Epithelial cell of proximal tubule (primary cell): ENCODE measurements at places on chromosomes 6 and 20.

- DNase-seq = no peak
These were observed 370.8 kb upstream of the BTBD3 start for GRCh38 chr20:11546939-11547338.

- DNase-seq = no peak
These were observed 2.3 kb downstream of the SPEF1 start for GRCh38 chr20:3778976-3779375.

DNA sequence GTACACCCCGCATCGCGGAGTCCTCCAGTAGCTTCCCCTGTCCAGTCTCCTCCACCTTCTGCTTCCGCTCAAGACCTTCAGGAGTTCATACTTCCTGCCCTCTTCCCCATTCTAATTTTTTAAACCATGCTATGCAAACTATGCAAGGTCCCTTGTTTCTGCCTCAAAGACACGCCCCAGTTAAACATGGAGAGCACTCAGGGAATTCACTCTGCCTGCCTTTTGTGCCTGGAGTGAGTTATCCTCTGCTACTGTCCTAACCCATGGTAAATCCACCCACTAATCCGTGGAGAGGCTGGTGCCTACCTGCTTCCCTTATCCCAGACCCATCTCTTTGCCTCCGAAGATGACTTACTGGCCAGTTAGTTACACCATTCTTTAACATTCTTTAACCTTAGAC, 473.7 kb upstream of the JARID2 start:
- no peak for DNase-seq

GRCh38 chr6:14584450-14584849, 466.9 kb downstream of the CD83 start:
- no peak for DNase-seq

- no peak for DNase-seq
These were observed 29.1 kb upstream of the ZC3H12D start for GRCh38 chr6:149513915-149514314.

DNA sequence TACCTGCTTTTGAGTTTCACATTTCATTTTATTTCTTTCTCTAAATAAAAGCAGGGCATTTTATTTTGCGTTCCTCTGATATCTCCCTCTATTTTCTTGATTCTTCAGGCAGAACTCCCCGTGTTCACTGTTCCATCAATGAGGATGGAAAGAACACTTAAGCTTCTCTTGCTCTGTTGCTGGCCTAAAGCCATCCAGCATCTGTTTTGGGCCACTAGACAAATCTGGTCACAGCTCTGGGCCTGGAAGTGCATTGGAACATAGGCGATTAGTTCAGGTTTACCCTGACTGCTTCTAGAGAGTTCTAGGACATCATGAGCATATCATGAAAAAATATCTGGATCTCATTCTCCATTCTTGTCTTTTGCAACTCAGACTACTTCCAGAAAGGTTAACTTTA, 611.2 kb downstream of the UTRN start:
- no peak for DNase-seq

- DNase-seq = no peak
These were observed 110.1 kb downstream of the BMP2 start for GRCh38 chr20:6877633-6878032.

DNA sequence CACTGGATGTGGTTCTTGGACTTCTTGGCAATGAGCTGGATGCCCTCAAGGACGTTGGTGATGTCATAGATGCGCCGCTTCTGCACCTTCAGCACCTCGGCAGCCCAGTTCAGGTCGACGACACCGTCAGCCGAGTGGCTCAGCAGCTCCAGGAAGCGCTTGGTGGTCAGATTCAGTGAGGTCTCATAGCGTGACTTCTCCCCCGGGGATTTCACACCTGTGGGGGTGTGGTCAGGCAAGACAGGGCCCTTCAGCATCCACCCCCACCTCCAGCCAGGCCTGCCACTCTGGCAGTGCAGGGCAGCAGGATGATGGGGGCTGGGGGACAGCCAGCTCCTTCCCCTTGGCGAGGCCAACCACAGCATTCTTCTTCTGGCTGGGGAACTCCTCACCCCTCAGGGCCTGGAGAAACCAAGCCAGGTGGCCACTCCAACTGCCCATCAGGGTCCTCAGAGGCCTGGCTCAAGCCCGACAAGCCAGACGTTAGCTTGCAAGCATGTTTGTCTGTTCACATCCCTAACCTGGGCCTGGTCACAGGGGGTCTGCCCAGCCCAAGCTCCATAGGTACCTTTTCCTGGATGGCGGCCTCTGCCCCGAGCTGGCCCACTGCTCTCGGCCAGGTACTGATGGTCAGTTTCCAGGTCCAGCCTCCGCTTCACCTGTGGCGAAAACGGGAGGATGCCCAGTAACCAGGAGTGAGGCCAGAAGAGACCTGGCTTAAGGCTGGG, 5.7 kb upstream of the NECAB3 start:
- no peak for DNase-seq

DNA sequence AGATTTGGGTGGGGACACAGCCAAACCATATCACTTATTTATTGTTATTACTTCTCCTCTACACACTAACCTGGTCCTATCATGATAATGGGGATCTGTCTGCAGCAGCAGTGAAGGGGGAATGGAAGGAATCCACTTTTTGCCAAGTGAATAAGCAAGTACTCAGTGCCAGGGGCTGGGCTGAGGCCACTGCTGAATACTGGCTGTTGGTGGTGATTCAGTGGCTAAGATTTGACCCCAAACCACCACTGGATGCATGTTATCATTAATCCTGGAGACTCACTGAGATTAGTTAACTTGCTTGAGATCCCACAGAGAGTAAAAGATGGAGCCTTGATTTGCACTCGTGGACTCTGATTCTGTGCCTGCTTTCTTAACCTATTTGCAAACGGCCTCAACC, 127.7 kb downstream of the TSHZ2 start:
- DNase-seq = no peak

- DNase-seq = no peak
These were observed 25.2 kb downstream of the MAP7 start for GRCh38 chr6:136524936-136525413.

DNA sequence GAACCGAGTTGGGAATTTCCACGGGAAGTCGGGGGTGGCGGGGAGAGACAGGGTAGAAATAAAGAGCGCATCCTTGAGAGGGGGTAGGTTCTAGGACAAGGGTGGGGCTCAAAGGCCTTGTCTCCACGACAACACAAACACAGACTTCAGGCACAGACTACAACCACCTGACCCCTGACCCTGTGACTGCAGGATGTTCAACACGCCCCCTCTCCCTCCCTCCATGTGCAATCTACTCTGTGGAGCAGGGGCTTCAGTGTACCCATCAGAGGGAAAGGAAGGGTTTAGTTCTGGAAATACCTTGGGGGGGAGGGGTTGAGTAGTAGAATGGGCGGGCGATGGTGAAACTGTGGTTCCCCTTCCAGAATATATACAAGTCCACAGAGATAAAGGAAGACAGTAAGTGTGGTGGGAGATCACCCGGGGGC, 651 bp upstream of the TAPBP start:
- DNase-seq = no peak

- no peak for DNase-seq
These were observed 153.6 kb upstream of the QKI start for GRCh38 chr6:163260911-163261310.

- DNase-seq = no peak
These were observed 16.9 kb downstream of the CDH22 start for GRCh38 chr20:46291401-46291800.

DNA sequence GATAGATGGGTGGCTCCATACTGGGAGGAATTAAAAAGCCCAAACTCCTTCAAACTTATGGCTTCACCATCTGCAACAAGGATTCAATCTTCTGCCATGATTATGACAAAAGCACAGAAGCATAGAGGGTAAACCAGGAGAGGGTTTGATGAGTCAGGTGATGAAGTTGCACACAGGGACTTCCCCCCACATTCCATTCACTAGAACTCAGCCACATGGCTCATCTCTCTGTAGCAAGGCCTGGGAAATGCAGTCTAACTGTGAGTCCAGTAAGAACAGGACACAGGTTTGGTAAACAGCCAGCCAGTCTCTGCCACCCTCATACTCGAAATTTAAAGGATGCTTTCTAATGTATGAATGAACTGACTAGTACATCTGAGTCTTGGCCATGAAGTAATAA, 142.9 kb downstream of the HIVEP2 start:
- DNase-seq = peak; percentile 97

GRCh38 chr6:29675561-29675960, 5.4 kb downstream of the ZFP57 start:
- DNase-seq = no peak

DNA sequence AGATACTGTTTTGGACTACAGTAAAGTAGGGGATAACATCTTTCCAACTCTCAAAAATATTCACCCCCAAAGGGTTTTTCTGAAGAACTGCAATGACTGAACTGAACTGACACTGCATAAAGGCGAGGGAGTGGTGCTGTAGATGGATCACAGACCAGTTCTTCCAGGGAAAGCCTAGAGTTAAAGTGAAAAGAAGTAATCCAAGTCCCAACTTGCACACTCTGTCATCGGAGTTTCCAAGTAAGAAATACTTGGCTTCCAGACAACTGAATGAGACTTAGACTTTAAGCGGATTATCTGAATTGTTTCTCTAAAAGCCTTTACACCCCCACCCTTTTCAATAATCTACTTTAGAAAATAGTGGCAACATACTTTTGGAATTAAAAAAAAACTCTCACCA, 134.1 kb upstream of the PREP start:
- DNase-seq = no peak

DNA sequence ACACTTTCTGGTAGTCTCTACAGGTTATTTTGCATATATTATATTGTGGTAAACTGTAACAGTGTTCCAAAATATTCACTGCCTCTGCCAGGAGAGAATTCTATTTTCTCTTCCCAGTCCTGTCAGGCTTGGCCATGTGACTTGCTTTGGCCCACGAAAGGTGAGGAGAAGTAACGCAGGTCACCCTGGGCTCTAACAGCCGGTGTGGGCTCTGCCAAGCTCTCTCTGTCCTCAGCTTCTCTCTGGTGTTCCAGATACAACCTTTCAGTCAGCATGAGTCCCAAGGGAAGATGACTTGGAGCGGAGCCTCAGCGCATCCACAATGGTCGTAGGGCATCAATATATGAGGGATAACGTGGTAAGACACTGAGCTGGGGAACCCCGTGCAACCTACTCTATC, 113.0 kb upstream of the RREB1 start:
- DNase-seq = no peak

- no peak for DNase-seq
These were observed 199.4 kb downstream of the WDR27 start for GRCh38 chr6:169502445-169502844.

DNA sequence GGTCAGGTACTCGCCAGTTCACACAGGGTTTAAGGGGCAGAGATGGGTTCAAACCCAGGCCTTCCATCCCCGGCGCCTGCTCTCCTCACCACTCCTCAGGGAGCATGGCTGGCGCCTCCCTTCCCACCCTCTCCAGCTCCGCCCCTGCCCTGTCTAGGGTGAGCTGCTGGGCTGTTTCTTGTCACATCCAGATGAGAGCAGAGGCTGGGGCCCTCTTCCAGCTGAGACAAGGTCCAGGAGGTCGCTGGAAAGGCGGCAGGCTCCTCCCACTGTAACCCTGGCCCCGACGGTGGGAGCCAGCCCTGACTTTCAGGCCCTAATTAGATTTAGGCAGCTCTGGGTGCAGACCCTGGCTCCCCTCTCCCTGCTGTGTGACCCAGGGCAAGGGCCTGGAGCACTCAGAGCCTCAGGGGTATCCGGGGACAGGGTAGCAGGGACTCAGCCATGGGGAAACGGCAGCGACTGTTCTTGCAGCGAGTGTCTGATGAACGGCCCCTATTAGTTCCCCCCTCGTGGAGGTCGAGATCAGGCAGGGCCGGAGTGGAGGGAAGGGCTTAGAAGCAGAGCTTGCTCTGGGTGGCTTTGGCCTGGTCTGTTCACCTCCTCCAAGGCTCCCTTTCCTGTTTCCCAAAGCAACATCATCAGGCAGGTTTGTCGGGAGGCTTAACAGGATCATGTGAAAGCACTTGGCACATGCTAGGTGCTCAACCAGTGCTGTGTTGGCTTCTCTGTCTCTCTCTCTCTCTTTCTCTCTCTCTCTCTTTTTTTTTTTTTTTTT, 33.4 kb downstream of the SNAI1 start:
- no peak for DNase-seq
